ENCODE measurements at places on chromosomes 11 and 22.

DNA sequence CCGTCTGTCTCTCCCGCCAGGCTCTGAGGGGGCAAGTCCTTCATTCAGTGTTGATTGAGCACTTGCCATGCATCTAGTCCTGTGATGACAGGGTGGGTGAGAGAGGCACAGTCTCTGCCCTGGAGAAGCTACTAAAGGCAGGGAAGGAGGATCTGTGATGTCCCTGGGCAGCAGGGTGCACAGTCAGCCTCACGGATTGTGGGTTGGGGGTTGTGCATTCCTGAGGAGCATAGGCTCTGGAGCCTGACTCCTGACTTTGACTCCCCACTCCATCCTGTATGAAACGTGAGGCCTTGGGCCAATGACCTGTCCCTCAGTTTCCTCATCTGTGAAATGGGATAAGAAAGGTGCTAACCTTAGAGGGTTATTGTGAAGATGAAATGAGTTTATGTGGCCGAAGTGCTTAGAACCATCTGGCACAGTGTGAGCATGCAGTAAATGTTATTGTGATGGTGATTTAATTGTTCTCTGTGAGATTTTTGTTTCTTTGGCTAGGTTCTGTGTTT is 4.7 kb downstream of the SLC22A8 start:
- no peak for DNase-seq

DNA sequence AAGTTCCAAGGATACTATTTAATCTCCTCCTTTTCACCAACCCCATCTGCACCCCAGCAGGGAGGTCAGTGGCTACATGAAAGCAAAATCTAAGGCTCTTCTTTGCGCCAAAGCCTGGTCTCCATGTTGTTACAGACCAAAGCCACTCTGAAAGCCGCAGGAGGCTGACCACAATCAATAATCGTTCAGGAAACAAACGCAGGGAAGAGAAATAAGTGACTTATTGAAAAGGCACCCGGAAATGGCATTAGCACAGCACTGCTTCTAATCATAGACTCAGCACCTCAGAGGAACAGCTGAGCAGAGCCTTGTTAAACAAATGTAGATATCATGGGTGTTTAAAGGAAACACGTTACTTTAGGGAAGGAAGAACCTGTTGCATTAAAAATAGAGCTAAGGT is 183.9 kb downstream of the KIRREL3 start:
- peak; percentile 10 for DNase-seq

DNA sequence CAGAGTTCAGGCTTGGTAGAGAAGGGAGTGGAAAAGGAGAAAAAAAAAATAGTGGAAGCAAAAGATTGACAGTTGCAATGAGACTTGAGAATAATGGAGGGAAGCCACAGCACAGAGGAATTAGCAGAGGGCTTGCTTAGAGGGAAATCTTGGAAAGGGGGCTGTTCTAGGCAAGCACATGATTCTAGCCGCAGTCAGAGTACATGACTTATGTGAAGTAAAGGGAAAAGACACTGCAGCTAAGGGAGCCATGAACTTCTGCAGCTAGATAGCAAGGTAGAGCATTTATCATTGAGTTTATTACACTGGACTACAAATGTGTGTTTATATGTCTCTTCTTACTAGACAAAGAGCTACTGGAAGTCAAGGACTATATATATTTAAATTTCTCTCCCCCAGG is 144.0 kb upstream of the OPCML start:
- DNase-seq, result no peak

DNA sequence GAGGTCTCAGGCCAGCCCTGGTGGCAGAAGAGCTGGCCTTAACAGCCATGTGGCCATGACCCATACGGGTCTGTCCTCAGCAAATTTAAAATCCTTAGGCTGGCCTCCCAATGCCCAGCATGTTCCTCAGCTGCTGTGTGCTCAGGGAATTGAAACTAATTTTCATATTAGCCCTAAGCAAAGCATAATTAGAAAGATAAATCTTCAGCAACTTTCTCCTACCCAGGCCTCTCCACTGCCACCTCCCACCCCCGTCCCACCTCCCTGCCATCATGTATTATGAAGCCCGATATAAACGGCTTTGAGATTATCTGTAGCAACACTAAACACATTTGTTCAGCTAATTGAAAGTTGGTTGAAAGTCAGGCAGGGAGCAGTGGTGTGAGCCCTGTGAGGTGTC is 178.8 kb upstream of the NTM start:
- no peak for DNase-seq

DNA sequence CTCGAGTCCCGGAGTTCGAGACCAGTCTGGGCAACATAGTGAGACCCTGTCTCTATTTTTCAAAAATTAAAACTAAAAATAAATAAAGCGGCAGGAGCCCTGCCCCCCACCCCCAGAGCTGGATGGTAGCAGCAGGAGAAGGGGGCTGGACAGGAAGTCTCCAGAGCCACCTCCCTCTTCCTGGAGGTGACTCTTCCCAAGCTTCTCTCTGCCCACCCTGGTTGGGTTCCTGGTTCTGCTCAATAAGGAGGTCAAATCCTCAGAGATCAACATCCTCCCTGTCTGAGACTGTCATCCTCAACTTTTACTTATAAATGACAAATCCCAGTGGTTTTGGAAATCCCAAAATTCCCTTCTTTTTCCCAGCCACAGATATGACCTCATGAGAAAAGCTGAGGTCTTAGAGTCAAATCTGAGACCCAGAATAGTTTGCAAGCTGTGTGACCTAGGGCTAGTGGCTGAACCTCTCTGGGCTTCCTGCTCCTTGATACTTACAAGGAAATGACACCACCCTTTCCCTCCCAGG is 987 bp downstream of the C1QTNF6 start:
- peak; percentile 67 for DNase-seq

Measured in mesenchymal stem cell (in vitro differentiated cells and primary cell).